ENCODE measurements at places on chromosomes 7 and 10. TPM values are rescaled to one million over a fixed set of nuclear protein-coding genes. Genes with fewer than 3 reads are reported as not detected.

Gene INHBA
- 12.4 TPM for total RNA-seq

DNA sequence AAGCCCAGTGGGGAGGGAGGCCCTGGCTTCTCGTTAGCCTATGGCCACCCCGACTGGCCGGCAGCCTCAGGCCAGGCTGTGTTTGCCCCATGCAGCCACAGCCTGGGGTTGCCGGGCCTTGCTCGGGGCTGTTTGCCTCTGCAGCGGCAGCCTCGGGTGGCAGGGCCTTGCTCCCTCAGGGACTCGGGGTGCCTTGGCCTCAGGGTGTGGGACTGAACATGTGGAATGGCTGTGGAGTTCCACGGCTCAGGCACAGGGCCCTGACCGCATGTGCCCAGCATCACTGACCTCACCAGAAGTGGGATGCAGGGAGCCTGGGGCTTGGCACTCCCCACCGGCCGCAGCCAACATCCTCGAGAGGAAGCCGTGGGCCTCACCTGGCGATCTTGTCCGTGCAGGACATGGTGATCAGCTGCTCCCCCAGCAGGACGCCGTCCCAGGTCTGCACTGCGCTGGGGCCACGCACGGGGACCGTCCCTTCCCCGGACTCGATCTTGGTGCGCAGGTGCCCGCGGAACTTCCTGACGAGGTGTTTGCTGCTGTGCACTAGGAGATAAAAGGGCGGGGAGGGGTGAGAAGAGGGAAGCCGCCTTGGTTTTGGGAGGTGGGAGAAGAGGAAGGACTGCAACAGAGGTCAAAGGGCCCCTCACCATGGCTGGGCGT is 160.5 kb downstream of the WDR37 start:
- DNase-seq, result no peak

Gene LDB3
- total RNA-seq, result 7.1 TPM

Gene SPDYE18
- 0.63 TPM for total RNA-seq

DNA sequence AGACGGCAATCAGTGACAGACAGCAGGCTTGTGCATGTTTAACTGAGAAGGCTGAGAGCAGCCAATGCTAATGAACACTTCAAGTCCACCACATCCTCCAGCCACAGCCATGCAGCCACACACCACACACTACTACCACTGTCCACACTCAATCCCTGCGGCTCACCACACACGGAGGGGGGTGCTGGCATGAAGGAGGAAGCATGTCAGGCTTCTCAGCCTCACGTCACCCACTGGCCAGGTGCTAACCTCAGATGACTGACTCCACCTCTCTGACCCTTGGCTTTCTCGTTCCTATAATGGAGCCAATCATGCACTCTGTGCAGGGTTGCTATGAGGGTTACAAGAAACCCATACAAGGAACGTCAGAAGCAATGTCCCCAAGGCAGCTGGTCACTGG is 165.4 kb upstream of the RNF32 start:
- DNase-seq, result no peak

DNA sequence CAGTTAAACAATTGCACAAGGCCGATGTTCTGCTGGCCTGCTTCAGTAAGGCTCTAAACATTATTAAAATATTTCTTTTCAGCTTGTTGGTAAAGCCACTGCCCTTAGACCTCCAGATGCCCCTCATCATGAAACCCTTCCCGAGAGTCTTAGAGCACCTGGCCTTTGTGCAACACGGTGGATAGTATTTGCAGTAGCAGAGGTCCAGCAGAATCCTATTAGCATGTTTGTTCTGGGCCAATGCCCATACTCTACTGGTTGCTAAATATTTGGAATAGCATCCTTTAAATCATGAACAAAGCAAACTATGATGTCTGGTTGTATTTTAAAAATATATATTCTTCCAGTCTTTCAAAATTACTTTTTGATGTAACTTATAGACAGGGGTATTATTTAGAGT is 584.6 kb downstream of the CNTNAP2 start:
- DNase-seq, result no peak
